Sigmoid colon (tissue), 7 donors: ENCODE measurements at places on chromosomes 16 and 17. TPM values are rescaled to one million over a fixed set of nuclear protein-coding genes. Genes with fewer than 3 reads are reported as not detected.

Gene OSGIN1
- 3.6 TPM for total RNA-seq

GRCh38 chr17:36949461-36949927 lies 740 bp downstream of the AATF start:
- no peak for DNase-seq

DNA sequence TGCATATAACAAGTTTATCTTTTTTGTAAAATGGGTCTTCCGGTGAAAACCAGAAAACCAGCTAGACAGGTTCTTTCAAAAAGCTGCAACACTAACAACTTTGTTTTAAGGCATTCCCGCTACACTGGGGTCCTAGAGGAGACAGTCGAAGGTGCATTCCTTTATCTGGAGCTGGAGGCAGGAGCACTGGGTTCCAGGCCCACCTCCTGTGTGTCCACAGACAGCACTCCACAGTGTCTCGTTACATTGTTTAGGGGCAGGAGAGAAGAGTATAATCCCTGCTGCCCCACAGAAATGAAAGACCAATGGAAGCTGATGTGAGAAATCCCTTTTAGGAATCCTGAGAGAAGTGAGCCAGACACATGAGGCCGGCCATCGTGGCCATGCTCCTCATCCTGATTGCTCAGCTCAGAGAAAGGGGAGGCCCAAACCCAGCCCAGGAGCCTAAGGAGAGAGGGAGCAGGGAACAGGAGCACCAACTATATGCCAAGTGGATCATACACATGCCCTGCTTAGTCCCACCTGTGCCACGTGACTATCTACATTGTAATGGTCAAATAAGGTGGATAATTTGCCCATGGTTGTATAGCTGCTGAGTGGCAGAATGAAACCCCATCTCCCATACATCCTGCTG lies 59.5 kb downstream of the CCDC182 start:
- DNase-seq: no peak

DNA sequence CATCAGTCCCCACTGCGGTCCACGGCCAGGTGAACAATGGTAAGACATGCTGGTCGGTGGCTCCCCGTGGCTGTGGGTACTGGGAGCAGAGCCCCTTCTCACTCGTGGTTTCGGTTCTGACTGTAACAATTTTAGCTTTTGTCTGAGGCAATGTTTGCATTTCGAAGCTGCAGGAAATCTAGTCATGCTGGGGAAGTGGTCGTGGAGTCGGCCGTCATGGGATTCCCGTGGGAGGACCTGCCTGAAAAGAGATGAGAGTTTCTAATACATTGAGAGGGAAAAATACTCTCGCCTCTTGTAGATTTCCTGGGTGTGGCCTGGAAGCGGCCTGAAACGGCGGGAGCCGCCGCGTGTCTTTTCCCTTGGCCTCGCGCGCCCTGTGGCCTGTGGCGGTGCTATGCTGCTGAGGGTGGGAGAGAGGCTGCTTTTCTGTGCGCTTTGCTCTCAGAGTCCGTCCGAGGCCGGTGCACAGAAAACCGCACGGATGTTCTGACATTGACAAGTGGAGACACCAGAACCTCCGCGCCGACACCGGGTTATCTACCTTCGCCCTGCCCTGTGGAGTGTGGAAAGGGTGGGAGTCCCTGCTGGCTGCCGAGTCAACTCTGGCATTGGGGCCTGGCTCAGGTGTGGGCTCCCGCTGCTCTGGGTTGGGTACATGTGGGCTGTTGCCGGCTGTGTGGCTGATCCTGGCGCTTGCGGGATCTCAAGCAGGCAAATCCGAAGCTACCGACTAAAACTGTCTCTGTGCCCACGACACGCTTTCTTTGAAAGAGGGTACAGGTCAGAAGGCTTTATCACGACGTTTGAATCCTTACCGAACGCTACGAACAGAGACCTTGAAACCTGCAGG lies 60.8 kb downstream of the WDR45B start:
- DNase-seq: no peak

GRCh38 chr17:72342061-72342460 lies 221.2 kb downstream of the SOX9 start:
- no peak for DNase-seq

DNA sequence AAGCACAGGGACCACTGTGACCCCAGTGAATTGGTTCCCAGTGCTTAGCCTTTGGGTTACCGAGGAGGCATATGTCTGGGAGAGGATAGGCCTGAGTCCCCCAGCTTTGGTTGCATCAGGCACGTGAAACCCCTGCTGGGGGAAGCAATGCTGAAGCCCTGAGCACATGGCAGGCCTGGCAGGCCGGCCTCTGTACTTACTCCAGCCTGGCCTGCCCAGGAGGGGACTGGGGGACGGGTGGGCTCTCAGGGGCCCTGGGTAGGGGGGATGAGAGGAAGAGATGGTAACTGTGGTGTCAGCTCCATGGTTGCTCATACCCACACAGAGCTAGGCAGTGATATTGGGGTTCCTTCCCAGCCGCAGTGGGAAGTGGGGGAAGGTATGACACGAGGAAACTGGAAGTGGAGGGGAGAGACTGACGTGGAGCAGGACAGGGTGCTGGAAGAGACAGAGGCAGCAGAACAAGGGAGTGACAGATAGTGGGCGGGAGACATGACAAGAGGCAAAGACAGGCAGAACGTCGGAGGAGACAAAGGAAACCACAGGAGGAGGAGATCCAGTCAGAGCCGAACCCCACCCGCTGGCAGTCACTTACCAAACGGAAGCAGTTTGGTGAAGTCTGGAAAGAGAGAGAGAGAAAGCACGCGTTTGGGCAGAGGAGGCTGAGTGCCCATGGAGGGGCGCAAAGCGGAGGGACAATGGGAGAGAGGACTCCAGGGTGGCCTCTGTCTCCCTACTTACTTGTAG lies 9.1 kb downstream of the TMEM208 start:
- DNase-seq: no peak

- no peak for DNase-seq
These were observed 53.5 kb downstream of the STX8 start for GRCh38 chr17:9522074-9522473.

Gene ZP2
- total RNA-seq: not detected

DNA sequence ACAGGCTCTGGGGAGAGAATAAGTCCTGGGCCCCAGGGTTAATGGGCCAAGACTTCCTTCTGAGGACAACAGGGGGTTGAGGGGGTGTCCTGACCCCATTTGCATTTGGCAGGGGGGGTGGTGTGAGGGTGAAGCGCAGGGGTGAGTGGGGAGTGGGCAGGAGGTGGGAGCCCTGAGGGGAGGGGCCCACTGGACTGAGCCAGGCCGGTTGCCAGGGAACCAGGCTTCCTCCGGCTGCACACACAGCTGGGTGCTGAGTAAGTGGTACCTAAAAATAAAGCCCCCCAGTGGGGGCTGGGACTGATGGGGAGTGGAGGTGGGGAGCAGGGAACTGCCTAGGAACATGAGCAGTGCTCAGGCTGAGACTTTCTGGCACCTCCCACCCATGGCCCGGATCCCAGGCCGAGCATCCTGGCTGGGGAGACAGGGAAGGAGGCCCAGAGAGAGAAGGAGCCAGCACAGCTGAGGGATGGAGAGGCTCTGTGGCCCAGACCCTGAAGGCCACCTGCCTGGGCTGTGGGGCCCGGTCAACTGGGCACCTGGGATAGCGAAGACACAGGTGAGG lies 7.5 kb upstream of the RASD1 start:
- DNase-seq: peak; percentile 55

DNA sequence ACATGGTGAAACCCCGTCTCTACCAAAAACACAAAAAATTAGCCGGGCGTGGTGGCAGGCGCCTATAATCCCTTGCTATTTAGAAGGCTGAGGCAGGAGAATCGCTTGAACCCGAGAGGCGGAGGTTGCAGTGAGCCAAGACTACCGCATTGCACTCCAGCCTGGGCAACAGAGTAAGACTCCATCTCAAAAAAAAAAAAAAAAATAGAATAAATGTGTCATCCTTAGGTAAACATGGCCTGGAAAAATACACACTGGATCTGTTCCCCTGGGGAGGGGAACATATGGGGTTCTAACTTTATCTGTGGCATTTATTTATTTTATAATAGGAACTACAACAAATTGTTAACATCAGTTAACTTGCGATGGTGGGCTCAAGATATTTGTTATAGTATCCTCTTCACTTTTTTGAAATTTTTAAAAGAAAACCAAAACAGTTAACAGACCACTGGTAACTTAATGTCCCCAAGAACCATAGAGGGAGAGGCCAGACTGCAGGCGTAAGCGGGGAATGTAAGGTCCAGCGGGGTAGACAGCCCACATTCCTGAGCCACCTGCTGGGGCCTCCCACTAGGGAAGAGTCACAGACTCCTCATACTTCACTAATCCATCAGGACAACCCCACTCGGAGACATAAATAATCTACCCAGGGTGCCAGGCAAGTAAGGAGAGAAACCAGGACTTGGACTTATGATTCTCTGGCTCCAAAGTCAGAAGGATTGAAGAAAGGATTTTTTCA lies 12.5 kb upstream of the TXNDC11 start:
- no peak for DNase-seq

Gene NTN1
- 17.2 TPM for total RNA-seq

DNA sequence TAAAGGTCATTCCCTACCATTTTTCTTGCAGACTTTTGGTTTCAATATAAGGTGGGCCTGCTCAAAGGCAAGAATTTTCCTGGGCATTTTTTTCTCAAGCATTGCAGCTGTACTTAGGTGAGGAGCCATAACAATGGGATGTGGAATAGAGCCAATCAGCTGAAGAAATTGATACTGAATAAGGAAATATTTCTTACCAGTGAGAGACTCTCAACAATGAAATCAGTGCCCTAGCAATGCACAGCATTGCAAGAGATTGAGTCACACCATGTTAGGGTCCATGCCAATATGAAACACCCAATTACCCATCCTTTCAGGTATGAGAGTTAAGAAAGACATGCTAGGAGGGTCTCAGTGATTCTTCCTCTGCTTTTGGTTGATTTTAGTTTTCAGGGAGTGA lies 237.6 kb downstream of the SOX9 start:
- DNase-seq: no peak

GRCh38 chr17:13036751-13037150 lies 18.9 kb upstream of the ELAC2 start:
- DNase-seq: no peak

Gene CTU2
- 10.8 TPM for total RNA-seq

Gene CFAP97D1
- total RNA-seq: not detected
